ENCODE measurements at places on chromosomes 6 and 20. TPM values are rescaled to one million over a fixed set of nuclear protein-coding genes. Genes with fewer than 3 reads are reported as not detected.

DNA sequence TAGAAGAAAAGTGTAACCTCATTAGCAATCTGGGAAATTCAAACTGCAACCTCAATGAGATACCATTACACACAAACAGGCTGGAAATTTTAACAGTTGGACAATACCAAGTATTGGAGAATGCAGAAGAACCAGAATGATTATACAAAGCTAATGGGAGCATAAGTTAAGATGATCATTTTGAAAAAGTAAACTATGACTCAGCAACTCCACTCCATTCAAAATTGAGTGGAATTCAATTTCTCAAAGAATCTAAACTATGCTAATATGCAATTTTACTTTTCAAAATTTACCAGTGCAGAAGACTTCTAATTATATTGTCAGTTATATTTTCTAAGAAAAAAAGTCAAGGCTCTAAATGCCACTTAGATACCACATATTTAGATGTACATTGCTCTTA, 17.2 kb downstream of the GPLD1 start:
- no peak overlapping the region for H3K27ac ChIP-seq
- no peaks in the 10 kb centered on the region for H3K27me3 ChIP-seq
- DNase-seq, result no peak
- no peaks in the 10 kb centered on the region for H3K36me3 ChIP-seq

DNA sequence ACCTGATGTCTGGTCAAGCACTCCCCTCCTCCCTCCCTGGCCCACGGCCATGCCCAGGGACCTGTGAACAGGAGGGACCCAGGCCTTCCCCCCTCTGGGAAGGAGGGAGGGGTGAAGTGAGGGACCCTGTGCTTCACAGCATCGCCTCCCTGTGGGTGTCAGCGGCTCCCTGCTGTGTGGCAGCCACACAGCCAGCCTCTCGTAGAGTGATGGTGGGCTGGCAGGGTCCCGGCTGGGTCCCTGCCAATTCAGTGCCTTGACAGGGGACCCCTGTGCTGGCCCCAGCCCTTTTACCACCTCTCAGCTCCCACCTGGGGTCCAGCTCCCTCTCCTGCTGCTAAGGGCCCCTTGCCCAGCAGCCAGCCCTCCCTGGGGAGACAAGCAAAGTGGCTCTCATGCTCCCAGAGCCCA, 31.3 kb upstream of the GRM4 start:
- H3K27me3 ChIP-seq, result no peaks in the 10 kb centered on the region
- H3K4me3 ChIP-seq, result no peak overlapping the region
- no peak overlapping the region for H3K27ac ChIP-seq
- no peaks in the 10 kb centered on the region for H3K4me1 ChIP-seq
- DNase-seq, result no peak
- no peaks in the 10 kb centered on the region for H3K36me3 ChIP-seq

DNA sequence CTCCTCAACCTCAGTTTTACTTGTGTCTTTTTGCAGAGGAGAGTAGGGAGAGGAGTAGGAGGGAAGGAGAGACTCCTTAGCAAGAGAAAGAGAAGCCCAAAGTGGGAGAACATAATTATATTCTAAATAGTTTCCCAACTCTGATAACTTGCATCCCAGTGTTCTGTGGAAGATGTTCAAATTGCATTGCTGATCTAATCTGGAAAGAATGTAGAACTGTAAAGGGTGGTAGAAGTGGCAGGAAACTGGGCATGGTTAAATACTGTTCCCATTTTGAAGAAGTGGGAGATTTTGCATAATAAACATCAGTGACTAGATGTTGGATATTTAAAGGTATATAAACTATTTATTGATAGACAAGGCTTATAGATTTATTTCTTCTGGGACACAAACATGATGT, 42.6 kb upstream of the HMGN3 start:
- H3K4me3 ChIP-seq, result no peak overlapping the region
- H3K4me1 ChIP-seq, result no peaks in the 10 kb centered on the region
- no peaks in the 10 kb centered on the region for H3K27me3 ChIP-seq
- no peaks in the 10 kb centered on the region for H3K36me3 ChIP-seq
- DNase-seq, result no peak
- no peak overlapping the region for H3K27ac ChIP-seq

- H3K4me1 ChIP-seq, result no peaks in the 10 kb centered on the region
- peak; percentile 84 for DNase-seq
- no peaks in the 10 kb centered on the region for H3K36me3 ChIP-seq
- no peaks in the 10 kb centered on the region for H3K27me3 ChIP-seq
- H3K27ac ChIP-seq, result peak within 1 kb of the TSS; percentile 71
Measured at GRCh38 chr20:63520504-63520933, at the start of gene PPDPF. Gene PPDPF, plus strand, starts transcription at chr20:63520765. Its CDS starts 544 bp downstream, at chr20:63521309.

DNA sequence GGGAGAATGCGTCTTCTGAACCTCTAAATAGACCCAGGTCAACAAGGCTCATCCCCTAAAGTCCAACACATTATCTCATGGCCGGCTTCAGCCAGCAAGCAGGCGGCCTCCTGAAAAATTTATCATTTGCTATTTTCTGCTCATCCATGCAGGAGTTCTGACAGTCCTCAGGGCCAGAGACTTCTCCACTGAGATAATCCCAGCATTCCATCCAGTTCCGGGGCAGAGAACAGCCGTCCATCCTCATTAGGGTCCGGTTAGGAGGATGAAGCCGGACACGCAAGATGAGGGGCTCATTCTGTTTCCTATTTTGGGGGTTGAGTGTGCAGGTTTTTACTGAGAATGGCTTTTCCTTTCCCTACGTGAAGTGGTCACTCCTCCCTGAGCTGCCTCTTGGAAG, 258.1 kb downstream of the PREX1 start:
- peaks cover 3% of the 10 kb centered on the region for H3K4me1 ChIP-seq
- no peak overlapping the region for H3K4me3 ChIP-seq
- H3K27ac ChIP-seq, result no peak overlapping the region
- DNase-seq, result no peak
- no peaks in the 10 kb centered on the region for H3K36me3 ChIP-seq

DNA sequence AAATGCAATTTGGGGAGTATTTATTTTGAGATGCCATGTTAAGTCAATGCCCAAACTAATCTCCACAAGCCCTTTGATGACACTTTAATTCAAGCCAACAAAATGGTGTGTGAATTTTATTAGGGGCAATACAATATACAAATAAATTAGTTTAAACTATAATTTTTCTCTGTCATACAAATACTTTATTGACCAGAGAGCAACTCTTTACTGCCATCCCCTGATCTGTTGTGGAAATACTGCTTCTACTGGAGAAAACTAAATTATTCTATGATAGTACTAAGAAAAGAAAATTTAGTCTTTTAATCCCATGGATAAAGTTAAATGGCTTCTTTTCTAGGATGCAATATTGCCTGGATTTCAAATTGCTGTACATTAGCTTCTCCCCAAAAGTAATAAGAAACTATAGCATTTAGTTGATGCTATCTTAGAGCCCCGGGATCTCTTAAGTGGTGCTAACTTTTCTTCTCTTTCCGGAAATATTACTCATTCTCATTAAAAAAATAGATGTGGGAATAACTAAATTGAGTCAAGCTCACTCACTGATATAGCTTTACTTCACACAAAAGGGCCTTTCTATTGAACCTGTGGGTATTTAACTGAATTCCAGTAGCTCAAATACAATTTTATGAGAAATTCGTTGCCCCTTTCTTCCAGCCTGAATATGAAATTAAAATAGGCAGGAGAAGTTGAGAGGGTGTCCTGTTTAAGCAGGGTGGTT, 49.2 kb downstream of the SMPDL3A start:
- H3K27ac ChIP-seq, result no peak overlapping the region
- no peaks in the 10 kb centered on the region for H3K27me3 ChIP-seq
- no peak overlapping the region for H3K4me3 ChIP-seq

GRCh38 chr20:45036044-45036755, 64.7 kb downstream of the KCNS1 start:
- no peaks in the 10 kb centered on the region for H3K4me1 ChIP-seq
- no peak overlapping the region for H3K4me3 ChIP-seq
- no peak for DNase-seq
- no peak overlapping the region for H3K27ac ChIP-seq
- H3K27me3 ChIP-seq, result no peaks in the 10 kb centered on the region

GRCh38 chr6:149266659-149267058, 50.9 kb upstream of the TAB2 start:
- H3K36me3 ChIP-seq, result no peaks in the 10 kb centered on the region
- H3K4me1 ChIP-seq, result no peaks in the 10 kb centered on the region
- no peak overlapping the region for H3K4me3 ChIP-seq

DNA sequence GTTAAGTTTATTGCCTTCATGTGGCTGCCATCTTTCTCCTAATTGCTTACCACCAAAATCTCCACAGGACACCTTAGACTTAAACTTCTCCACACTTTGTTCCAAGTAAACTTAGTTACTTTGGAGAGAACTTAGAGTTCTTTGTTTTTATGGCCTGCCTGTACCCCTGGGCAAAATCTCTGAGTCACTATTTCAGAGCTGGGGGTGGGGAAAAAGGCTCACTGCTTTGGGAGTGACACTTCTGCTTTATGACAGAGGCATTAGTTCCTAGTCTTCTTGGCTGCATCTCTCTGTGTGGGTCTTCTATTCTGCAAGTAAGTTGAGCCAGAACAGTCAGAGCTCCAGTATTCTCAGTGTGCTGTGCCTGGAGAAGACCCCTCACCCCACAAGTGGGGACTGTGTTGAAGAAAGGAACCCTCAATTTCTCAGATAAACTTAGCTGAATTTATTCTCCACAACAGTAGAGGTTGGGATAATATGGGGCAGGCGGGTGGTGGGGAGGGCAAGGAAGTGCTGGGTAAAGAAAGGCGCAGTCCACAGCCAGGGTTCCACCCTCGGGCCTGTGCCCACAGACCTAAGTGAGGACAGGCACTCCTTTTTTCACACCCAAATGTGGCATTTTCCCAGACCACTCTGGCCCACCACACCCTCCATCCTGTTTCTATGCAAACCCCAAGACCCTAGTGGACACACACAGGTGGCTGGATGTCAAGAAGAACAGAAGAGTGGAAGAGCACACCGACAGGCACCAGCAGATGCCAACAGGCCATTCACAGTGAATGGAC, 636.6 kb upstream of the MAN1A1 start:
- no peak overlapping the region for H3K4me3 ChIP-seq
- H3K4me1 ChIP-seq, result no peaks in the 10 kb centered on the region
- H3K27me3 ChIP-seq, result no peaks in the 10 kb centered on the region
- H3K36me3 ChIP-seq, result no peaks in the 10 kb centered on the region
- no peak for DNase-seq

ZC2HC1B gene
- total RNA-seq, result not detected

MTRF1L gene
- total RNA-seq, result 15.8 TPM

FUT9 gene
- 0.13 TPM for total RNA-seq
